ENCODE measurements at places on chromosomes 5 and 9.

DNA sequence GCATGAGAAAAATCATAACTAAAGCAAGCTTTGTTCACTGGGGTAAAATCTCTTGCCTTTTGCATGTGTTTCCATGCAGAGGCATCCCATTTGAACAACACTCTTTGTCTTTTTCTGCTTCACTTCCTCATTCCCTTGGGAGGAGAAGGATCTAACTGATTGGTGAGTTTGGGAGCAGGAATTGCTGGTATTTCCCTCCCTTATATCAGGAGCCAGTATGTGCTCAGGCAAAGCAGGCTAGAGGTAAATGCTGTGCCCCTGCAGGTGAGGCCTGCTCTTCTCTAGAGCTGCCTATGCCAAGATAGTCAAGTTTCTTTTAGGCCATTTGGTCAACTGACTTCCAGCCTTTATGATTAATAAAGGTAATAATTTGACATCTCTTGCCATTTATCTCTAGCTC is 179.9 kb downstream of the COX7C start:
- no peaks in the 10 kb centered on the region for H3K27me3 ChIP-seq
- peak; percentile 60 for DNase-seq
- no peaks in the 10 kb centered on the region for H3K36me3 ChIP-seq
- peaks cover 42% of the 10 kb centered on the region for H3K4me1 ChIP-seq

DNA sequence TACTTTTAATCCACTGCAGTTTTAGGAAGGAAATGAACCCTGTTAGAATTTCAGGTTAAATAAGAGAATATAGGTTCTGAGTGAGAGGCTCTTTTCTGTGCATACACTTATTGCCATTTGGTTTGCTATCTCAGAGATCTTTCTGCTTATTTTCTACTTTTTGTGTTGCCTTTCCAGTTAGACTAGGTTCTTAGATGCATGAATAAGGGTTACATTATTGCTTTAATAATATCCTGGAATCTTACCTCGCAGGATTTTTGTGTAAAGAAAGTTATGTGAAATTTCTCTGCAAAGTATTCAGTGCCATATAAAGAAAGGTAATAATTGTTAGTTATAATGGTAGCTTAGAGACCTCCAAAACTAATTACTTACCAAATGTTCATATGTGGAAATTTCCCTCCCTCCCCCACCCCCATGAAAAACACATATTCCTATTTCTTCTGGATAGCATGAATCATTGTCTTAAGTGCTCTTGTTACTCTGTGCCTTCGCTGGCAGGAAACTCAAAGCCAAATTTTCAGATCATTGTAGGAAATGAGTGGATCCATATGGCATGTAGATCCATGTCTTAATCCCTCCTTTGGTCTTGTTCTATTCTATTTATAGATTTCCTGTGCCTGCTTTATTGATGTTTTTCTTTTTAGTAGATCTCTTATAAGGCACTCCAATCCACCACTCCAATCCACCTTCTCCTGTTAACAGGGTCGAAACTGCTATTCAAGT is 2.7 kb upstream of the APBA1 start:
- no peak overlapping the region for H3K27ac ChIP-seq
- H3K36me3 ChIP-seq = no peaks in the 10 kb centered on the region
- H3K4me3 ChIP-seq = no peak overlapping the region
- H3K4me1 ChIP-seq = no peaks in the 10 kb centered on the region
- H3K27me3 ChIP-seq = peaks cover 22% of the 10 kb centered on the region

DNA sequence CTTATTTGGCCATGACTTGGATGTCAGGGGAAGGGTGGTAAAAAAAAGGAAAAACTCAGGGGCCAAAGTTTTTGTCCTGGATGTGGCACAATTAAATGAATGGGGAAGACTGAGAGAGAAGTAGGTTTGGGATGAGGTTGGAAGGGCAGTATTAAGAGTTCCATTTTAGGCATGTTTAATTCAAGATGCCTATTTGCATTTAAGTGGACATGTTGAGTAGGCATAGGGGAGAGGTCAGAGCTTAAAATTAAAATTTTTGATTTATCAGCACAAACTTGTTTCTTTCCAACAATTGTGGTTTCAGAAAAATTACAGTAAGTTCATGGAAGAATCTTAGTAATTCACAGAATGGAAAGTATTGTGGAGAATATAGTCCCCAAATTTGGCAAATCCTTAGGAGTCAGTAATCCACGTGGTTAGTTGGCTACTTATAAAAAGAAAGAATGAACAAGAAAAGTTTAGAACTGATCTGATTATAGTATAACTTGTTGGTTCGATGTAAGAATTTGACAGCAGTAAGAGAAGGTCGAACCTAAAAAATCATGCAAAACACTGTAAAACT is 265.9 kb downstream of the SAXO1 start:
- DNase-seq = no peak
- H3K27ac ChIP-seq = no peak overlapping the region
- H3K4me1 ChIP-seq = no peaks in the 10 kb centered on the region
- no peaks in the 10 kb centered on the region for H3K36me3 ChIP-seq
- no peaks in the 10 kb centered on the region for H3K27me3 ChIP-seq
- H3K4me3 ChIP-seq = no peak overlapping the region

DNA sequence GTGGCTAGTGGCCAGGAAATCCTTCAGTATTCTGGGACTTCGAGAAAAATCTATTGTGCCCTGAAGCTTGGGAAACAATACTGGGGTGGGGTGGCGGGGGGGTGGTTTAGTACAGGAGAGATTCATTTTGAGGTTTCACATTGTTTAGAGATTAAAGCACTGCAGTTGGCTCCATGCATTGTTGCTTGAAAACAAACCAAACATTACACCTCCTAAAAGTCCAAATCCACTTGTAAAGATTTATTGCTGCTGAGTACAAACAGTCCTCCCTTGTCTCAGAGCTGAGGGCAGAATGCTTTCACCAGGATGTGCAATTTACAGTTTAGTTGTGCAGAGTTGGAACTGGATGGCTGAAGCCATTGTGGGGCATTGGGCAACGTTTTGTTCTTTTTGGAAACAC is 49.4 kb downstream of the GGTA1 start:
- H3K4me1 ChIP-seq = peaks cover 17% of the 10 kb centered on the region
- no peak overlapping the region for H3K27ac ChIP-seq
- no peaks in the 10 kb centered on the region for H3K36me3 ChIP-seq
- DNase-seq = no peak

DNA sequence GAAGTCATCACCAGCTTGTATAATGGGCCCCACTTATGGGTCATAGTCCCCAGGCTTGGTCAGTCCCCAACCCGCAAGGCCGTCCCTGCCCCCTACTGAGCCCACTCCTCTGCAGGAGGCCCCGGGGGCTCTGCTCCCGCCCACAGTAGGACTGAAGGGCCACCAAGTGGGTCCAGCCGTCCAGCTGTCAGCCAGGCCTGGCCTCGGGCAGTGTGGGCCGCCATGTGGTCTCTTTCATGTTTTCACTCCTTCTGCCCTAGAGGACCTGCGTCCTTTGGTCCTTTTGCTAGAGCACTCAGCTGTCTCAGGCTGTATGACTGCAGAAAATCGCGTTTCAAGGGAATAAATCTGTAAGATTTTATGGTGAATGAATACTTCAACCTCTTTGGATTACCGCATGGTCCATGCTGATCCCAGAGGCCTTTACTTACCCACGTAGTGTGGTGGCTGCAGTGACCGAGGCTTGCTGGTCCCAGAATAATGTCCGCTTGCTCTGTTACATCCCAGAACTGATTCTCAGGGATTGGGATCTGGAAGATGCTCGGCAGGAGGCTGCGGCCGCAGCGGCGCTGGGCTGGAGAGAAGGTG is 105.7 kb upstream of the FAM120A start:
- peaks cover 9% of the 10 kb centered on the region for H3K4me1 ChIP-seq
- no peak overlapping the region for H3K27ac ChIP-seq
- H3K27me3 ChIP-seq = peaks cover 53% of the 10 kb centered on the region
- peak overlapping the region; percentile 50 for H3K4me3 ChIP-seq

DNA sequence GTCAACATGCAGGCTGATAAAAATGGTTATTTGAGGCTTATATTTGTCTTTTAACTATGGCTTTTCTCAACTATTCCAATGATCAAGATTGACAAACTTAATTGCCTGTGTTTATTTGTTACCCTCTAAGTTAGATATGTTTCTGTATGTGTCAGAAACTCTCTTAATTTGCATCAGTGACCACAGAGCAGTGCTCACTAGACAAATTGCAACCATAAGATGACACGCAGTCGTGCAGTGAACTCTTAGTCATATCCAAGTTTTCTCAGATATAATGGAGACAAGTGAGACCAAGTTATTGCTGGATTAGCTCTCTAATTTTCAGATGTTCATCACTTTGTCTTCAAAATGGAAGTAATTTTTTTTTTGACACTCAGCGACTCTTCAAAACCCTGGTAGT is 342.2 kb upstream of the RFX3 start:
- peaks cover 13% of the 10 kb centered on the region for H3K4me1 ChIP-seq
- DNase-seq = no peak
- no peaks in the 10 kb centered on the region for H3K36me3 ChIP-seq
- H3K27ac ChIP-seq = no peak overlapping the region
- H3K27me3 ChIP-seq = no peaks in the 10 kb centered on the region
- H3K4me3 ChIP-seq = no peak overlapping the region

- no peaks in the 10 kb centered on the region for H3K4me1 ChIP-seq
- H3K4me3 ChIP-seq = no peak overlapping the region
- no peaks in the 10 kb centered on the region for H3K36me3 ChIP-seq
- no peak overlapping the region for H3K27ac ChIP-seq
These were observed 20.6 kb upstream of the TPD52L3 start for GRCh38 chr9:6307551-6308096.

Measured in neural progenitor cell (in vitro differentiated cells).